MM.1S (cell line): ENCODE measurements at places on chromosomes 4 and X.

DNA sequence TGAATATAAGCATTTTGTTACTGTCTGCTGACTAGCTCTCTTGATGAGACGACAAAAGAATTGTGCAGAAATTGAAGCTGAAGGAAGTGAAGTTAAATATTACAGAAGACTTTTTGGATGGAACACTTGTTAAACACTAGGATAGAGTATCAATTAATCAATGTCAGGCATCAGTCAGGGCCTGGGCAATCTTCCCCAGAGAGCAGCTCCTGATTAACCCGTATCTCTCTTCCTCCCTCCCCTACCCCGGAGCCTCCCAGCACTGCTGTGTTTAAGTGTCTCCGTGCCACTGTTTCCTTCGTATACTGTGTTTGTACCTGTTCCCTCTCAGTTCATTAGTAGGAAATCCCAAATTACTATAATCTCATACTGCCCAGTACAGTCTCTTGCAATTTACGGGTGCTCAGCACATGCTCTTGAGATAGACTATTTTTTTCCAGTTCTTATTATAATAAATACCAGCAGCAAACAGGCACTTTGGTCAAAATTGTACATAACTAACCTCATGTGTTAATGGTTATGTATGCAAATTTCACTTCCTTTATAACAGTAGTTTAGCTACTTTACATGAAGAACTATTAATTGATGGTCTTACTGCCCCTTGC, 765.7 kb upstream of the FTHL17 start:
- DNase-seq, result no peak

DNA sequence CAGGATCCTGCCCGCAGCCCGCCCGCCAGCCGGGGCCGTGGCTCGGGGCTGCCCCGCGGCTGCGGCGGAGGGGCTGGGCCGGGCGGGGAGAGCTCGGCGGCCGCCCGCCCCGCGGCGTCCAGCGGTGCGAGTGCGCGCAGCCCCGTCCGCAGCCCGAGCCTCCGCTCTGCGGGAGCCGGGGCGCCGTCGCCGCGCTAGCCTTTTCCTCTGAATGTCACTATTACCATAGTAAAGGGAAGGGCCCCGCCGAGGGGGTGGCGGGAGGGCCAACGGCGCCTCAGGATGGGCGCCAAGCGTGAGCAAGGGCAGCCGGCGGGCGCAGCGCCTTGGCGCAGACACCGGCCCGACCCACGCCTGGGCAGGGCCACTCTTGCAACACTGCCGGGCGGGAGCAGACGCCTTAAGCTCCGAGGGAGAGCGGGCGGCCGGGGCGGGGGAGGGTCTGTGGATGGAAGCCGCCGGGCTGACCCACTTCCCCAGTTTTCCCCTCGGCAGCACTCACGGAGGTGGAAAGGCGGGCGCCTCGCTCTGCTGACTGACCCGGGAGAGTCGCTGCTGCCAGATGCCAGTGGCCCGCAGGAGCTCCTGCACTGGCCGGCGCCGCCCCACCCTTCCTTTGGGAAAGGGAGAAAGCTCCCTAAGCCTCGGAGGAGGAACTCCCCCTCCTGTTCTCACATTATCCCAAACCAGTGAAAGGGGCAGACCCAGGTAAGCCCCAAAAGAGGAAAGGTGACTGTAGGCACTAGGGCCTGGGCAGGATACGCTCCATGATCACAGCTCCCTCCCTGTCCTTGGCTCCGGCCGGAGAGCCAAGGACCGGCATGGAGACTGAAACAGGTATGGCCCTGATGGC, 329.4 kb downstream of the HNRNPD start:
- no peak for DNase-seq

- DNase-seq, result no peak
Observed at GRCh38 chrX:76987381-76987780, 459.8 kb upstream of the FGF16 start.

- DNase-seq, result no peak
Observed at GRCh38 chr4:137474711-137475301, 57.5 kb downstream of the PCDH18 start.
